ENCODE measurements at places on chromosomes 2 and 18.
A peak's percentile ranks its signal among the peaks of the same experiment; 100 is the strongest.

GRCh38 chr2:234422273-234422732, 74.6 kb downstream of the ARL4C start:
- no peak for DNase-seq

GRCh38 chr18:42229211-42230210, 274.5 kb downstream of the PIK3C3 start:
- no peak for DNase-seq

- DNase-seq = peak; percentile 8
Measured at GRCh38 chr18:38427234-38427633, 861.6 kb upstream of the CELF4 start.

- no peak for DNase-seq
Measured at GRCh38 chr2:61499060-61499459, 28.2 kb upstream of the USP34 start.

GRCh38 chr2:127196998-127197397, 23.1 kb downstream of the CYP27C1 start:
- DNase-seq = peak; percentile 51

- DNase-seq = no peak
Measured at GRCh38 chr2:109184368-109184767, 55.4 kb downstream of the SH3RF3 start.

DNA sequence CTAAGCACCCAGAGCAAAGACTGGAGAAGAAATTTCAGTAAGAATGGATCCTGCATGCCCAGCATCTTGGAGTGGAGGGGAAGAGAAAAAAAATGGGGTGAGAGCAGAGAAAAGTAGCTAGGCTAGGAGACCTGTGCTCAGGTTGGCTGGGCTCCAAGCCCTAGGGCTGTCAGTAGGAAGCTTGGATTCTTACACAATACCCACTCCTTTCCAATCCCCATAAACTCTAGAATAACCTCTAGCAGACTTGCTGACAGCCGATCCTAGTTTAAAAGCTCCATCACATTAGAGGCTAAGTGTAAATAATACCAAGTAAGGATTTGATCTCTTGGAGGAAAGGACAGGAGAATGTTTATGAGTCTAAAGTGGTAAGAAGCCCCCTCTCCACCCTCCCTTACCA, 46.2 kb upstream of the NABP1 start:
- no peak for DNase-seq

DNA sequence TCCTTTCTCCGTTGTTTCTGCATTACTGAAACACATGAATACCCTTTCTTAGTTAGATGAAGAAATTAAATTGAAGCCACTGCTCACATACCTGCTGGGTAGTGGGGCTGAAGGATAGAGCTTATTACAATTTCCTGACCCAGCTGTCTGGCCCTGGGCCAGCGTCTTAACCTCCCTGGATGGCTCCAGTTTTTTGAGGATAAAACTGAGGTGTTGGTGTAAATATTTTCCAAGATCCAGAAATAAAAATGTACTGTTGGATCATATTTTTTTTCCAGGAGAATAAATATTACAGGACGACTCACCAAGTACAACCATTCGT, 3.5 kb downstream of the RNF144A start:
- DNase-seq = no peak

- DNase-seq = no peak
Measured at GRCh38 chr18:75958683-75959082, 531.2 kb upstream of the SMIM21 start.

DNA sequence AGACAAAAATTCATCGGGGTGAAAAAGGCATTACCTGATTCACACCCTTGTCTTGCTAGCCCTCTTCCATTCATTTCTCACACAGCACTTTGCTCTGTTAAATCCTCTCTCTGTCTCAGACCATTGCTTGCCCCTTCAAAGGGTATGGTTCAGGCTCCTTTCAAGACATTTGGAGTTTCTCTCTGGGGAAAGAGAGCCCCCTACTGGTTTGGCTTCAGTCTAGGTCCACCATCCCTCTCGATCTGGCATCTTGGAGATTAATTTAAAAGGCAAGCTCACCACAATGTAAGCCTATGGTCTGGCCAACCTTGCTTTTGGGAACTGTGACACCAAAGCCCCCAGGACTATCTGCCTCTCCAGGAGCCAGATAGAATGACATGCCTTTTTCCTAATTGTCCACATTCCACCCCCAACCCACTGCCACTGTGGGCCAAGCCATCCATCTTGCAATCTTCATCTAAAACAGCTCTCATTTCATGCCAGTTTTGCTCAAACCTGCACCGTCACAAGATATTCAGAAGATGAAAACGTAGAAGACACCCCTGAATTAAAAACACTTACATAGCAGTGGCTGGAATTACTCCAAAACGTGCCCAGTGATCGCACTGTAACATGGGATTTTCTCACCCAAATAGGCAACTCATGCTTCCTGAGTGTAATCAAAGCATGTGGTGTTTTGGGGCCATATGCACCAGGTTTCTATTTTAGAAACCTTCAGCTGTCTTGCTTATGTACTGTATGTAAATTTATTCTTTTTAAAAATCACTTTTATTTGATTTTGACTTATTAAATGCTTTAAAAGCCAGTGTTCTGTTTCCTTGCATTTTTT, 93.9 kb downstream of the FARSB start:
- peak; percentile 17 for DNase-seq

- DNase-seq = no peak
Measured at GRCh38 chr2:213306316-213306942, 22.2 kb downstream of the SPAG16 start.

DNA sequence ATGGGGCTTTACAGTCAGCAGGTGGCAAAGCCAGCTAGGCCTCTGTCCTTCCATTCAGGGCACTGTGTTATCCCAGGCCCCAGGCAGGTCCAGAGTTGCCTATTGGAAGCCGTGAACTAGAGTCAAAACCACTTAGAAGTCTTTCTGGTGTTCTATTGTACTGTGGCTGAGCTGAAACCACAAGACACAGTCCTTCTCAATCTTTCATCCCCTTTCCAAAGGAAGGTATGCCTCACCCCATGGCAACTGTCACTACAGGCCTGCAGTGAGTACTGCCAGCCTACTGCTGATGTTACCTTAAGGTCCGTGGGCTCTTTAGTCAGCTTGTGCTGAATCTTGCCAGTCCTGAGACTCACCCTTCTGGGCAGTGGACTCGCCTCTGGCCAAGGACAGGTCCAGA, 181.6 kb downstream of the GULP1 start:
- no peak for DNase-seq

DNA sequence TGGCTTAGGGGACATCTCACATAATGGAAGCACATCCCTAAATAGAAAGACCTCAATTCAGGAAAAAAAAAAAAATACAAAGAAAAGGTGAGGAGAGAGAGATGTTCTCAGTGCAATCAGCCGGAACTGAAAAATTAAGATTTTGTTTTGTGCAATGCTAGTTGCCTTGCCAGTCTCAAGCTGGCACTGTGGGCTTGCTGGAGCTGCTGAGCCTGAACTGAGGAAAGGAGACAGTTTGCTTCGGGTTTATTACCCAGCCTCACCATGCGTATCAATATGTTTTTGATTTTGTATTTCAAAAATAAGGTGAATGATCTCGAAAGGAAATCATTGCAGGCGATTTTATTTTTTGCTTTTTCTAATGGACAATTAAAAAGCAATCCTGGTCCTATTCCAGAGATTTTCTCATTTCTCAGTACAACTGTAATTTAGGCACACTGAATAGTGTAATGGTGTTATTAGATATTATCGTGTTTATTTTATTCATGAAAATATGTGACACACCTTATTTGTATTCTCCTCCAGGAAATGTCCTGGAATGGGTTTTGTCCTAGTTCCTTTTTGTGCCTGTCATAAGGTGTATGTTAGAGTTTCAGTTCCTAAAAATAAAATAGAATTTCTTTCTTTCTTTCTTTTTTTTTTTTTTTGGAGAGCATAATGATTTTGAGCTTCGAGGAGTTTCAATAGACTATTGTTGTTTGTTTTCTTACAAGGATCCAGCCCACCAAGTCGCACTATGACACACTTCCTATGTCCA, 72.8 kb upstream of the ZEB2 start:
- DNase-seq = no peak

GRCh38 chr2:172438741-172439508, 11.5 kb downstream of the ITGA6 start:
- no peak for DNase-seq

DNA sequence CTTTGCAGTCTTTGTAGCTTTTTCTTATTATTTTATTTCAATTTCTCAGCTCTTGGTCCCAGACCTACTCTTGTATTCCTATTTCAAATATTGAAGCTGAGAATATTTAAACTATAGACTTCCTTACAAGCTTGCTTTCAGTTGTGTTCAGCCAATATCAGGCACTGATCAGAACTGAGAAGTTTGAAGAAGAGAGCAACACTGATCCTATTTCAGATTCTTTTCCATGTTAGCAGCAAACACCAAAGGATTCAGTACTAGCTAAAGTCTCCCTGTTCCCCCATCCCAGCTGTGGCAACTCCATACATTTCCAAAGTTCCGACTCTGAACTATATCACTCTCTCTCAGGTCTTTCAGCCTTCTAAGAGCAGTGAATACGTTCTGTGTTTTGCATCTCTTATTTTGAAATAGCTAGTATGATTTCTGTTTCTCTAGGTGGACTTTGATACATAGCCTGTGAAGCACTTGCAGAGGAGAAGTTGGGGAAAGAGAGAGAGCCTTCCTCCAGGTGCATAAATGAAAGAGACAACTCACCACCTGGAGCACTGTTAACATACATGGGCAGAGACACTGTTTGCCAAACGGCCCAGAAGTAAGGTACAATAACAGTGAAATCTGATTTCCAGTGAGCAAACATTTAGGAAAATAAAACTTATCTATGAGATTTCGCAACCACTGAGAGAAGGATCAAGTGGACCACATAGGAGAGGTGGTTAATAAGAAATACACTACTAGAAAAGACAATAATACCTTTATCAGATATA, 135.0 kb upstream of the ZNF804A start:
- DNase-seq = peak; percentile 14

GRCh38 chr2:114769991-114770390, 327.6 kb downstream of the DPP10 start:
- no peak for DNase-seq

- no peak for DNase-seq
Measured at GRCh38 chr2:23536326-23536725, 151.3 kb downstream of the KLHL29 start.

DNA sequence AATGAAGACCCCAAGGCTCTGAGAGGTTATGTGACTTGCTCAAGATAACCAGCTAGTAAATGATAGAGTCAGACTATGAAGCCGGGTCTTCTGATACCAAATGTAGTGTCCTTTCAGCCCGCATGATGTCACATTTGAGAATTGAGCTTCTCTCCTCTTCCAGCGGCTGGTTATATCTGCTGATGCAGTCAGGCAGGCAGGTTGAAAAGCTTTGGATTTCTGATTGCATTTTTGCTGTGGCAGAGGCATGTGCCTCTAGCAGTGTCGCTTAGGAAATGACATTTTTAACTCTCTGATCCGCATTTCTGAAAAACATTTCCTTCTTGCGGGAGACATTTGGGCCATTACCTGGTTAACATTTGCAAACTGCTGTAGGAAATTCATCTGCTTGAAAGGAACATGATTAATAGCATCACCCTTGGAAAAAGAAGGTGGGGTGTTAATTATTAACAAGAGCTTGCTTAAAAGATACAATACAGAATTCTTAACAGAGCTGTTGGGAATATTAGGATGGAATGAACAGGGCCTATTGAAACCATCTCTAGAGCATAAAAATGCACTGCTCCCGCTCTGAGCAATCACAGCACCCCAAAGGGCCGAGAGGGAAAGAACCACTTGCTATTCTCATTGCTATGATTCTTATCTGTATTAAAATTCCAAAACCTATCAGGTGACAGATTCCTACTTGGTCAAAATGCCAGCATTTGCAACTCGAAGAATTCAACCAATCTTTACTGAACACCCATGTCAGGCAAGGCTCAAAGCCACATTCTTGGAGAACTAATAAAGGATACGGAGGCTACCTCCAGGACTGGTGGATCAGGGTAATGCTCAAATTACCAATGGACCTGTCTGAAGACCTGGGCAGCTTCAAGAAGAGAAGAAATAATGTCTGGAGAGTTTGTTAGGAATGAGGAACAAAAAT, 25.9 kb downstream of the MRO start:
- no peak for DNase-seq

DNA sequence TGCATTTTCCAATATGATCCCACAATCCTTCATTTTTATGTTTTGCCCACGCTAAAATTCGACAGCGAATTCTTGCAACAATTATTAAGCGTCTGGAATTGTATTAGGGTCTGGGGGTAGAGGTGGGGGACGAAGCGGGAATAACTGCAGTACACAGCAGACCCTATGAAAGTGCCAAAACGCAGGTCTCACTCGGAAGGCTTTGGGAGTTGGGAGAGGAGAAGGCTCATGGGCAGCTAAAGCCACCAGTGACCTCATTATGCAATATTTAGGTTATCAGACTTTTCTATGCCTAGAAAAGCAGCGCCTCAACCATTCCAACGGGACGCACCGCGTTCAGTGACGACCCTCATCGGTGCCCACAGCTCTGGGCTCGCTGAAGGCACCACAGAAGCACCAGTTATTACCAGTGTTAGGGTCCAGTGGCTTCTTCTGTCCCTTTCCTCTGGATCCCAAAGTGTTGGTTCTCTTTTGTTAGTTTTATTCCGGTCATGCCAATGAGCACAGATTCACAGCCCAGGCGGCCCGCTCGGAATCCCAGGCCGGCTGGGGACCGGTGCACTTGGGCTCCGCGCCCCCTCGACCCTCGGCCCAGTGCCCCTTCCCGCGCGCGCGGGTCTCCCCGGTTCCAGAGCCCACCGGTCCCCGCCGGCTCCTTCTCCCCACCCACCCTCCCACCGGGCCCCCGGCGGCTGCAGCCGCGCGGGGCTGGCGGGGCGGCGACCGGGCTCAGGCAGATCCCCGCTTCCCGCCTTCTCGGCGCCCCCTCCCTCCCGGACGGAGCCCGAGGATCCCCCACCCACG, 737 bp upstream of the MAPK4 start:
- no peak for DNase-seq

GRCh38 chr2:23012499-23012898, 372.5 kb upstream of the KLHL29 start:
- no peak for DNase-seq

DNA sequence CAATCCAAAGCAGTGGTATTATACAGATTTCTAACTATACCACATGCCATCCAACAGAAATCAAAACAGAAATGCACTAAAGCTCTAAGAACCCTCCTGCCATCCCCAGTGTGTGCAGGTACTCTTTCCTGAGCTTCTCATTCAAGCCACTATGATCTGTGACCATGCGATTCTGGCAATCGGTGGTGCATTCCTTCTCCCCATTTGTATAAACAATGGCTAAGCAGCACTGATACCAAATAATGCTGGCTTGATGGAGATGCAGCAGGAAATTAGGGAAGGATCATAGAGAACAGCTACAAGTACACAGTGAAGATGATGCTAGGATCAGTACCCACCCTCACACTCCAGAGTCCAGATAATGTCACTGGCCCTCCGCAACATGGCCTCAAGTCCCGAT, 51.8 kb downstream of the PPP4R1 start:
- DNase-seq = no peak

DNA sequence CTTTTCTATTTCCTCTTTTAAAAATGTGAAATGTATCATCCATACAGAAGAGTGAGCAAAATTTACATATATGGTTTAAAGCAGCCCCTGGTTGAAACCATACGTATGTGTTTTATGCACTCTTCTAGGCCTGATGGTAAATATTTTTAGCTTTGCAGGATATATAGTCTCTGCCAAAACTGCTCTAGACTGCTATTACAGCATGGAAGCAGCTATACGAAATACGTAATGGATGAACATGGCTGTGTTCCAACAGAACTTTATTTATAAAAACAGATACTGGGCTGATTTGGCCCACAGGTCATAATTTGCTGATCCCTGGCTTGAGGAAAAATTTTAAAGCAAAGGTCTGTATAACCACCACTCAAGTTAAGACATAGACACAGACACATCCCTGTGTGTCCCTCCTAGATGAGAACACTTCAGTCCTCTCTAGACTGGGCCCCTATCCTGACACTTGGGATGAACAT, 42.5 kb upstream of the ATP8B1 start:
- DNase-seq = no peak

Measured in SHP77 (cell line).